ENCODE measurements at places on chromosomes 1 and 21.
A peak's percentile ranks its signal among the peaks of the same experiment; 100 is the strongest.

GRCh38 chr1:81330521-81330920 lies 470.2 kb upstream of the ADGRL2 start:
- no peak for DNase-seq

GRCh38 chr1:229280921-229281320 lies 10.0 kb downstream of the RAB4A start:
- DNase-seq = peak; percentile 46

- no peak for DNase-seq
Measured at GRCh38 chr1:160797861-160798273, 1.9 kb downstream of the LY9 start.

- no peak for DNase-seq
Measured at GRCh38 chr1:15886611-15887167, 39.2 kb downstream of the SPEN start.

- DNase-seq = no peak
Measured at GRCh38 chr1:2540816-2541492, 10.9 kb upstream of the HES5 start.

- DNase-seq = no peak
Measured at GRCh38 chr1:19325958-19326747, 14.0 kb downstream of the SLC66A1 start.

GRCh38 chr21:45972716-45973474 lies 8.7 kb upstream of the COL6A1 start:
- peak; percentile 93 for DNase-seq

DNA sequence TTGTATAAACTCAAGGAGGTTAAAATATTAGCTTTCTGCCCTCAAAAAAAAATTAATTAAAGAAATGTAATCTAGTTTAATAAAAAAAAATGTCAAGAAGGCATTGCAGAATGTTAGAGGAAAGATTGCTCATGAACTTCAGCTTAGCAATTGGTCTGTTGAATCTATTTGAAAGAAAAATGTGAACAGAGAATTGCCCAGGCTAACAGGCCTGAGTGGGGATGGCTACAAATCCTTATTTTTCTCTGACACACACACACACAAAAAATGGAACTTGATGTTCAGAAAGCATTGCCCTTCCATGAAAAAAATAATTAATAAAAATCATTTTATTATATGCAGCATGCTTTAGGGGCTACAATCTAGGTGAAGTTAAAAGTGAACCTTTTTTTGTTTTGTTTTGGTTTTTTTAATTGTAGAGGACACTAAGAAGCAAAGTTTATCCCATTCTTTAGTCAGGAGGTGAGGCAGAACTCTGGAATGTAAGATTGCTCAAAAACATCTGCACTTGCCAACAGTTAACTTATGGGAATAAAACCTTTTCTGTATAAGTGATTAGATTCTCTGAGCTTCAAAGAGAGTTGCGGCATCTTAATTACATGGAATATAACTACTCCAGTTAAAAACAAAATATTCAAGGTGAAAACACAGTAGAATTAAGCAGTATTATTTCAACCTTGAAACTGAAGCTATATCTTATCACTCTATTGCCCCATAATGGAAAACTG lies 658.5 kb upstream of the ADGRL2 start:
- DNase-seq = peak; percentile 83

- no peak for DNase-seq
Measured at GRCh38 chr1:158272681-158273080, 17.0 kb upstream of the CD1C start.

- no peak for DNase-seq
Measured at GRCh38 chr1:117565745-117566455, 39.9 kb upstream of the TENT5C start.

- no peak for DNase-seq
Measured at GRCh38 chr1:64542118-64542517, 72.2 kb downstream of the CACHD1 start.

GRCh38 chr1:1594602-1595260 lies 5.2 kb downstream of the FNDC10 start:
- no peak for DNase-seq

GRCh38 chr1:34625521-34626015 lies 129.3 kb upstream of the GJB5 start:
- DNase-seq = no peak

GRCh38 chr1:40161125-40161887 lies at the start of gene RLF:
Gene RLF, plus strand, starts transcription at chr1:40161387. Its CDS starts 13 bp downstream, at chr1:40161400.
- DNase-seq = peak; percentile 96

GRCh38 chr1:29513357-29513756 lies 277.0 kb downstream of the PTPRU start:
- DNase-seq = peak; percentile 52

DNA sequence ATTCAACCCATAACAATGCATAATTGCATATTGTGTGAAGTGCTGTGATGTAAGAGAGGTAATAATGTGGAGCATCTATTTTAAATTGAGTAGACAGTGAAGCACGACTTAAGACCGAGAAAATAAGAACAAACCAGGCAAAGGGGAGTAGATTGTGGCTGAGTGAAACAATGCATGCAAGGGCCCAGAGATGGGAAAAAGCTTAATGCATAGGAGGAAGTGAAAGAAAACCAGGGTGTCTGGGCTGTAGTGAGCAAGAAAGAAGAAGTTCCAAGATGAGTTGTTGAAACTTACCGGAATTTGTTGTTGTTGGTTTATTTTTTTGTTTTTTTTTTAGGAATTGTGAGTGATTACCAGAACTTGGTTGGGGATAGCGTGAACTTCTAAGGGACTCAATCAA lies 104.7 kb downstream of the SNX7 start:
- DNase-seq = no peak

GRCh38 chr1:42043182-42043581 lies 110.0 kb upstream of the GUCA2B start:
- DNase-seq = no peak

GRCh38 chr1:9846611-9847171 lies 22.9 kb upstream of the CLSTN1 start:
- no peak for DNase-seq

DNA sequence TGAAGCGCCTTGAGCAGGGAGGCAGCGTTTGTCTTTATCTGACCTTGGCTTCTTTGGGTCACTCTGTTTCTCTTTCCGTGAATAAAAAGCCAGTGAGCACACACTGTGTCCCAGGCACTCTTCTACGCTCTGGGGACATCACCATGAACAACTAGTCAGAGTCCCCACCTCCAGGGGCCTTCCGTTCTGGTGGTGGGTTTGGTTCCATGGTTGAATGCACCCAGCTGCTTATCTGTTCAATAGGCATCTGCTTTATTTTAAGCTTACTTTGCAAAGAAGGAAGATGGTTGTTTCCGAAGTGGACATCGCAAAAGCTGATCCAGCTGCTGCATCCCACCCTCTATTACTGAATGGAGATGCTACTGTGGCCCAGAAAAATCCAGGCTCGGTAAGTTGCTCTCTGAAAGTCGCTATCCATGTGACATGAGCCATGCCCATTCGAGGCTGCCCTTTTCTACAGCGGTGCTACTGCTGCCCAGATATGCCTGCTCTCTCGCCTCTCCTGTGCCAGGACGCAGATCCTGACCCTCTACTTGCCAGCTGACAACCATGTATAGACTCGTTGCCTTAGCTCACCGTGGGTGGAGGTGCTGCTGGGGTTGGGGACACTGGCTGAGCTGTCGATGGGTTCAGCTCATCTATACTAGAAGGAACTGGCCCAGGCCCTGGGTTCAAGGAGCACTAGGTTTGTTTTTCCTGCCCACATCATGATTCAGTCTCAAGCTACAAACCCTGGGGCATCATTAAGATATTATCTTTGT lies 5.9 kb downstream of the MX1 start:
- no peak for DNase-seq

DNA sequence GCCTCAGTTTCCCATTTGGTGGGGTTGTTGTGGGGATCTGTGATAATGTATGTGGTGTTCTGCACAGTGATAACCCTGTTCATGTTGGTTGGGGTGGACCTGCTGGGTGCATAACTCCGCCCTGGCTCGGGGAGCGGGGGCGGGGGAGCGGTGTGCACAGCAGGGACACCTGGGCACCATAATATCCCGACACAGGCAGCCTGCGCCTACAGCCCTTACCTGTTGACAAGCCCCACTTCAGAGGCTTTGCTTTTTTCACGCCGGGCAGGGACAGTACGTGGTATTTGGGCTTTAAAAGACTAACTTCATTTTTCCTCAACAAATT lies 48.0 kb upstream of the ACOT11 start:
- no peak for DNase-seq

All from cardiac fibroblast (primary cell).